ENCODE measurements at places on chromosomes 7 and 10.

GRCh38 chr10:80596391-80597257 is 58.9 kb downstream of the SH2D4B start:
- no peak for DNase-seq

DNA sequence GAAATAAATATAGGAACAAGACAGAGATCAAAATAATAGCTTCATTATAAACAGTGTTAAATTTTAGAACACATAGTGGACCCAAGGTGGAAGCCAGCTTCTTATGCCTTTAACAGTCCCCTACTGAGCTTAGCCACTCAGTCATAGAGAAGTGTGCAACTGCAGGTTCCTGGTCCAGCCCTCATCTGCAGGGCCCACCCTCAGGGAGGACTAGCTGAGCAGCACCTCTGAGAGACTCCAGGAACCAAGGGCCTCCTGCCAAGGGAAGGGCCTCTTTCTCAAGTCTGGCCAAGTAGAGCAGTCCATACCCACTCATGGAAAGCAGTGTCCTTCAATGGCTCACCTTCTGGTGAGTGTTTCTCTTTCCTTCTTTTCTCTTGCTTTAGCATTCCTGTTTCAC is 173.7 kb upstream of the PRPS1L1 start:
- DNase-seq, result no peak

DNA sequence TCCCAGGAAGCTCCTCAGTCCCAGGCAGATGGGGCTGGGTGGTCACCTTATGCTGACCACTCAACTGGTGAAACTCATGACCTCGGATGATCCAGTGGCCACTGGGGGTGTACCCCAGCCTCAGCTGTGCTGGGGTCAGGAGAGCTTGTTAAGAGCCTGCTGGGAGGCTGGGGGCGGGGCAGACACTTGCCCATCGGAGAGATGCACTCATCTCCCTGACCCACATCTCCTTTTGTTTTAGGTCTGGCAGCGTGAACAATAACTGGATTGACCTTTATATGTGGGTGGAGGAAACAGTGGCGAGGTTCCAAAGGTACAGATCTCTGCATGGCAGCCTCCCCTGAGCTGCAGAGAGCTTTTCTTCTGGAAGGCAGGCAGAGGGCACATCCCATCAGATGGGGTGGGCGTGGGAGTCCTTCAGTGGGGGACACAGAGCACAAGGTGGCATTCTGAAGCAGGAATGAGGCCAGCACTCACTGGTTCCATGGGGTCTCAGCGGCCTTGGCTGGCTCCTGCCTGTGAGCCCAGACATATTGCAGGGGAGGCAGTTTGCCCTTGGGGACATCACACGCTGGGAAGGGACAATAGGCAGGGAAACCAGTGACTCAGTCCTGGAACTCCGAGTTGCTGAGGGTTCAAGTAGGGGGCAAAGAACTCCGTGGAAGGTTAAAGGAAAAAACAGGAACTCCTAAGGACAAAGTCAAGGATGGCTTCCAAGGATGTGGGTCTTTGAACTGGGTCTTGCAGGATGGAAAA is 5.2 kb downstream of the ANTXRL start:
- DNase-seq, result no peak

- no peak for DNase-seq
These were observed 248.9 kb downstream of the FOXP2 start for GRCh38 chr7:114663502-114663901.

- DNase-seq, result no peak
These were observed 222.2 kb upstream of the NRP1 start for GRCh38 chr10:33556620-33557019.

DNA sequence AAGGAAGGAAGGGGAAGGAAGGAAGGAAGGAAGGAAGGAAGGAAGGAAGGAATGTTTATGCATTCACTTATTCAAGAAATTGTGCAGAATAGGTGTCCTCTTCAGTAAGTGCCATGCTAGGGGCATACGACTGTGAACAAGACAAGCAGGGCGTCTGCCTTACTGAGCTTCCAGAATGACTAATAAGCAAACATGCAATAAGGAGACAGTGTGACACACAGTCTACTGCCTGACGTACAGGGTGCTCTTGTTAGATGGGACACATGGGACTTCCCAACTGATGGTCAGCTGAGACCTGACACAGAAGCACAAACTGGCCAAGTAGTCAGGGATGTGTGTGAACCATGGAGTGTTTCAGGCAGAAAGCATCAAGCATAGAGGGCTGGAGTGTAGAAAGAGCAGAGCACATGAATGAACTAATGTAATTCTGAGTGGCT is 18.2 kb downstream of the DNAJC12 start:
- DNase-seq, result no peak

- no peak for DNase-seq
These were observed 27.3 kb downstream of the UBE2H start for GRCh38 chr7:129925416-129926002.

DNA sequence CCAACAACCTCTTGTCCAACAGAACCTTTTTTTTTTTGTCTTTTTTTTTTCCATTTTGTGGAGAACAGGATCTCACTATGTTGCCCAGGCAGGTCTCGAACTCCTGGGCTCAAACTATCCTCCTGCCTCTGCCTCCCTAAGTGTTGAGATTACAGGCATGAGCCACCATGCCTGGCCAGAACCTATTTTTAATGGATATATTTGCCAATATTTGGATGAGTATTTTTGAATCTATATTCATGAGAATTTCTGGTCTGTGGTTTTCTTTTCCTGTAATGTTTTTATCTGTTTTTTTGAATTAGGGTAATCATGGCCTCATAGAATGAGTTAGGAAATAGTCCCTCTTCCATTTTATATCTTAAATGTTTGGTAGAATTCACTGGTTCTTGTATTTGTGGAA is 70.4 kb upstream of the RET start:
- DNase-seq, result no peak

- DNase-seq, result no peak
These were observed 47.6 kb downstream of the RPS24 start for GRCh38 chr10:78081292-78081691.

- DNase-seq, result no peak
These were observed 64.6 kb downstream of the KLF6 start for GRCh38 chr10:3720228-3721019.

- DNase-seq, result no peak
These were observed 83.9 kb upstream of the UNC5B start for GRCh38 chr10:71128311-71128980.

DNA sequence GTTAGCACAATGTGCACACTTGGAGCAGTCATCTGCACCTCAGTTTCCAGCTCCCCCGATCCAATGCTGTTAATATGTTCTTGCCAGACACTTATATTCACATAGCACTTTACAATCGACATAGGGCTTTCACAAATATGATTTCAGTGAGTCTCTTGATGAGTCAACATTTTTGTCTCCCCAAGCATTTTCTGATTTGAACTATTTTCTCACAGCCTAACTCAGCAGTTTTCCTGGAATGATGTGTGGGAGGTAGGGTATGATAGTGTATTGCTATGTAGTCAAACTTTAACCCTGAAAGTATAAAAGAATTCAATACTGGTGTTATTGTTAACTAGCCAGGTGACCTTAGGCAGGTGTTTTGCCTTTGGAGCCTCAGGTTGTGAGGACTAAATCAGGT is 82.5 kb upstream of the LRGUK start:
- DNase-seq, result no peak

GRCh38 chr10:133324857-133325260 is 11.8 kb downstream of the CALY start:
- no peak for DNase-seq

- no peak for DNase-seq
These were observed 666.0 kb downstream of the SUGCT start for GRCh38 chr7:40800771-40801170.

GRCh38 chr10:114045136-114046086 is 1.7 kb downstream of the ADRB1 start:
- no peak for DNase-seq

DNA sequence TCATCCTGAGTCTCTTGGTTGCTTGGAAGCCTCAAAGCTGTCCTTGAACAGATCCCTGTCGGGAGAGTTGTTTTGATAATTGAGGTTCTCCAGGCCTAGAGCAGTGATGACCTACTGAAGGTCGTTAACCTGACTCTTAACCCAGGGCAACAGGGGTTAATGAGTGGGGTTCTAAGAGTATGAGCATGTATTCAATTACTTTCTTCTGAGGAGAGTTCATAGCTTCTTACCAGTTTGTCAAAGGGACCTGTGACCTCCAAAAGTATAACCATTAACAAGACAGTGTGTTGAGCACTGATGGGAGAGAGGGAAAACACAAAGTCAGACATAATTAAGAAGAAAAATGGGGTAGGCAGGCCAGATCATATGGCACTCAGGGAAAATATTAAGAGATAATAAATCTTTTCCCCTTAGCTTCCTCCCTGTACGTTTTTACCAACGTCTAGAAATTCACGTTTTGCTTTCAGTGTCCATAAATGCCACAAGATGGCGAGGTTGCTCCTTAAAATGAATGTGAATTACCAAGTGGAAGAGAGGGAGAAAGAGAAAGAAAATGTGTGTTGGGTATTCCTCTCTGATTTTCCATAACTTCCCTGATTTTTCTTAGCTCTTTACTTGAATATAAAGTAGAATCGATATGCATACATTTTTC is 97.6 kb downstream of the SUGCT start:
- no peak for DNase-seq

- no peak for DNase-seq
These were observed 41.7 kb upstream of the LOXL4 start for GRCh38 chr10:98309366-98310355.

- no peak for DNase-seq
These were observed 12.7 kb upstream of the GSAP start for GRCh38 chr7:77428777-77429231.

GRCh38 chr10:12241810-12242529 is 46.0 kb downstream of the CDC123 start:
- DNase-seq, result no peak

DNA sequence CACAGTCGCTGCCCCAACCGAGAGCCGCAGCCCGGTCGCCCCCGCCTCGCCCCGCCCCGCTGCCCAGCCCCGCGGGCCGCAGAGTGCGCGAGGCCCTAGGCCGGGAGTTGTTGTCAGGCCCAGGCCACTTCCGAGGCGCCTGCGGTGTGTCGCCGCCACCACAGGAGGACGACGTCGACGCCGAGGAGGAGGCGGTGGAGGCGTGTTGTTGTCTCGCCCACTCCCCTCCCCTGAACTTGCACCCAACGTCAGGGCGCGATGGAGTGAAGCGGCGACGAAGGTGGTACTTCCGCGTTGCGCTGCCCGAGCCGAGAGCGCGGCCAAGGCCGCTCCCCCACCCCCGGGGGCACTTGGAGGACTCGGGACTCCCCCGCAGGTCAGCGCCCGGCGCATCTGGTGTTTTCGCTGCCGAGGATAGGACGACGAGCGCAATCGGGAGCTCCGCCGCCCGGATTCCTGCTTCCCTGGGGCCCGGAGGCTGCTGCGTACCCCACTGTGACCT is at the start of gene CDK13:
Gene CDK13, plus strand, starts transcription at position 286 of the 502 bp plus-strand sequence. CDS start 386 bp downstream, outside the sequence.
- DNase-seq, result peak; percentile 58

DNA sequence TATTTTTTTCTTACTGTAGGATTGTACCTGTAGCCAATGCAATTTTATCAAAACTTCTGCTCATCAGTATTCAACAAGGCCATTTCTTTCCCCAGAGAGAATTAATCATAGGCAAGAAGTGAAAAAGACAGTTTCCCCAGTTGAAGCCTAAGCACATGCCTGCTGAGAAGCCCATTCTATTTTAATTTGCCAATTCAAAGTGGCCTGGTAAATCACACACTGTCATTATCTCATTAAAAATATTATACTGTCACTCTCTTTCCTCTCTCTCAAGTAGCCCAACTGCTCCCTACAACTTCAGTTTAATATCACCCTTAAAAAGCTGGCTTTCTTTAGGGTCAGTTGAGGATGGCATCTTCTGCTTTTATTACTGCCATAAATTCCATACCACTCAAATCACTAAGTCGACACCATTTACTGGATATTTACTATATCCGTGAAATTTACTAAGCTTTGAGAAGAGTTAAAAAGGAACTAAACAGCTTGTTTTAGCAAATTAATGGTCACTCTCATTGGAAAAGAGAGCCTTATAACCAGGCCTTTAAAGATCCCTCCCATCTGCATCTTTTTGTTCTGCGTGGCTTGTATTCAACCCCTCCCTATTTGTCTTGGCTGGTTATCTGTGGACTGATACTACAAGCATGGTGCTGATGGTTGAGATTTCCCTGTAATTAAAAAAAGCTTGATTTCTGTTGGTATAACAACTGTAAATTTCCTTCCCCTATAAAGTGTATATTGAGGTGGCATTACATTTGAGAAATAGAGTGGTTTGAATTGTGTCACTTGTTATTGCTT is 30.6 kb downstream of the COL28A1 start:
- no peak for DNase-seq

GRCh38 chr7:47649919-47650318 is 68.0 kb upstream of the TNS3 start:
- DNase-seq, result no peak

DNA sequence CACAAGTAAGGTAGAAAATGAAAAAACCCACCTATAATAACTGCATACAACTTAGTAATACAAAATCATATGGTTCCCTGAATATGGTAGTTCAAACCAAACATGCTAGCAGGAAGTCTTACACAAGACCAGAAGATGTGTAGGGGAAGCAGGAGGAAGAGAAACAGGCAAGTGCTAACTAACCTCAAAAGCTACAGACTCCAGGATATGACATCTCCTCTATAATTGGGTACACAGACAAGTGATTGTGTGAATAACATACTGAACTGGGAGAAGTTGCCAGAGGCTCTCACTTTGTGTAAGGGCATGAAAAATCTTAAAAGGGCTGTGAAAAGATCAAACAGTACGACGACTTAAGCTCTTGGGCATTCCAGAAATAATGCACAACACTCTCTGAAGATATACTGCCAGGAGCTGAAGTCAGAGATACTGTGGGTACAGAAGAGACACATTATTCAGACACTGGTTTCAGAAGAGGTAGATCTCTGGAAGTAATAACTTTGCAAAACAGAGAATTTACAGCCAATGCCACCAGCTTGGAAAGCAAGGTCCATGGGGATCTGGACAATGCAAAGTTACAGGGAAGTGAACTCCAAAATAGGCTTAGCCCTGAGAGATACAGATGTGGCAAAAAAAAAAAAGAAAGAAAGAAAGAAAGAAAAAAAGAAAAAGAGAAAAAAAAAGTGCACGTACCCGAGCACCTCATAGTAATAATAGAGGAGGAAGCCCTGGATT is 767.2 kb downstream of the TNS3 start:
- no peak for DNase-seq

GRCh38 chr10:67969875-67970274 is 85.4 kb downstream of the SIRT1 start:
- DNase-seq, result no peak

DNA sequence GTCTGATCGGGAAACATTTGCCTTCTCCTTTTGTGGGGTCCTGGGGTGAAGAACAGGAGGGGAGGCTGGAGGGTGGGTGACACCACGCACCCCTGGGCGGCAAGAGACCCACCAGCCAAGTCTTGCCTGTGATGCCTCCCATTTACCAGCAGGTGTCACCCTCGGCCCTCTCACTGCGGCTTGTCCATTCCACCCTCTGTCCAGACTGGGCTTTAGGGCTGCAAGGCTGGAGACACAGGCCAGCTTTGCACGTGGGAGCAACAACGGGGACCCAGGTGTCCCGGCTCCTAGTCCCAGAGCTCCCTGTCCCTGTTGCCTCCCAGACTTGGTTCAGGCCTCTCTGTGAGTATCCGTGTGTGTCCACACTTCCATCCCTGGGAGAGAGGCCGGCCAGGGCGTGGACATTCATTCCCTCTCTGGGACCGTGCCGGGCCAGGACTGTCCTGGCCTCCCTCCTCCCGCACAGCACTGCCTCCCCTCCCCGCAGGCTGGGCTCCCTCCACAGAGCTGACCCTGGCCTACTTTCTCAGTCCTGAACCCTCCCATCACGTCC is 36.2 kb upstream of the GTF2IRD1 start:
- peak; percentile 26 for DNase-seq
